IPS DF 6.9 (cell line): ENCODE measurements at places on chromosomes 6 and 20.

GRCh38 chr6:18179770-18180356 lies 24.6 kb downstream of the KDM1B start:
- no peak for DNase-seq

GRCh38 chr20:3312940-3313682 lies 74.1 kb upstream of the SLC4A11 start:
- no peak for DNase-seq

DNA sequence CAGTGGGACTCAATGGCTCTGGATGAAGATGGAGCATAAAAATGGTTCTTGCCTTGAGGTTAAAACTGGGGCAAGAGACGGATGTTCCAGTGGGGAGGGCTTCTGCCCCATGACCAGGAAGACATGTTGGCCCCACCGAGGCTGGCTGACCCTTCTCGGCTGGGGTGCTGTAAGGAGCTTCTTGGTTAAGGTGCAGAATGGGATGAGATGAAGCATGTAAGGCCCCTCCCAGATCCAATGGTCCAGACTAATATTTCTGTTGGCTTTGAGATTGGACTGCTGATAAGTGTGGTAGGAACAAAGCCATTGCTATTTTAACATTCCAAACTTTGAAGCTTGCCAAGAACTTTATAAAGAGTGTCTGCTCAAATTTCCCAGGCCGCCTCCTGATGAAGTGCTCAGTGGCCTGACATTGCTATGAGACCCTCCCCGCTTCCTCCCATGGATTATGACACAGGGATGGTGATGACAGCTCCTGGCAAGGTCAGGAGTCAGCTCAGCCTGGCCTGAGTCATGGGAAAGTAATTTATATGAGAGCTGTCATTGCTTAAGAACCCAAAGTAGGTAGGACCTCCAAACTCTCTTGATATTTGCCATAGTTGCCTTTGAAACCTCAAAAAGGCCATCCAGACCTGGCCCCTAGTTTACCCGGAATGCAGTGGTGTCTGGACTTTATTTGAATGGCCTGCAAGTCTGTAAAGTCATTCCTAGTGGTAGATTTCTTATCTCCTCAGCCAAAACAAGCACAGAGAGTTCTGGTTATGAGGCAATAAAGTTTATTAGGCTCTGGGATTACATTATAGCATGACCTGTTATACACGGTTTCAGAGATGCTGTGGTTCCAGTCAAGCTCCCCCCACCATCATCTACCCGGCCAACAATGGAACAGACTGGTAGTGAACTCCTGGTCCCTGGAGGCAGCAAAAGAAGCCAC lies 55.2 kb downstream of the TGM2 start:
- DNase-seq = no peak

GRCh38 chr6:14673201-14673600 lies 555.6 kb downstream of the CD83 start:
- no peak for DNase-seq

- DNase-seq = no peak
Observed at GRCh38 chr6:108113557-108114519, 39.3 kb upstream of the OSTM1 start.

DNA sequence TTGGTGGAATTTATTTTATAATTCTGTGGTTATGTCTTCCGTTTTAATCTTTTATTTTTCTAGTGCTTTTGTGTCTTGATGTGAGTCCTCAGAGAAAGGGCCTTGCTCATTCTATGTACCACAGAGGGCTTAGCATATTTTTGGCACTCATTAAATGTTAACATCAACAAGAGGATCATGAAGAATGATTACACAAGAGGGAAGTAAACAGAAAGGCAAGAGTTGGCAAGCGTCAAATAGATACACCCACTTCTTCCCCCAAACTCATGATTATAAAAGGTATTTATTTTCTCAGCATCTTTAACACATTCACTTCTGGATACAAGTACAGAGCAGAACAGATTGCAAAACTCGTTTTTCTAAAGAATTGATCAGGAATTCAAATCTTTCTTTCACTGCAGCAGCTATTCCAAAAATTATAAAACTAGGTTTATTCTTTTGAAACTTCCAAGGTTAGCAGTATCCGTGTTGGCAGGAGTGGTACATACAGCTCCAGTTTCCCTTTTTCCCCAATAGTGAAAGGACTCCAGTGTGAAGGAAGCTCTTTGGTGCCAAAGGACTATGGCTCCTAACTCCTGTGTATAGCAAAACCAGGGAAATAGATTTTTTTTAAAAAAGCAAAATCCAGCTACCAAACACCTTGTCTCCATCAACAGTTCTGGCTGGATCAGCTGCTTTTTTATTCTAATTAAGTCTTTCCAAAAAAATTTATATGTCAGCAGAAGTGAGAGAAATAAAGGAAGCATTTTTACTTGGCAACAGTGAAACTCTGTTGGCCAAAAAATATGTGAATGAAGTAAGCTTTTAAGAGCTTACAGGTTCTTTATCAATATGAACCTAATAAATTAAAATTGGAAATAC lies 221.9 kb downstream of the ADGRG6 start:
- no peak for DNase-seq

DNA sequence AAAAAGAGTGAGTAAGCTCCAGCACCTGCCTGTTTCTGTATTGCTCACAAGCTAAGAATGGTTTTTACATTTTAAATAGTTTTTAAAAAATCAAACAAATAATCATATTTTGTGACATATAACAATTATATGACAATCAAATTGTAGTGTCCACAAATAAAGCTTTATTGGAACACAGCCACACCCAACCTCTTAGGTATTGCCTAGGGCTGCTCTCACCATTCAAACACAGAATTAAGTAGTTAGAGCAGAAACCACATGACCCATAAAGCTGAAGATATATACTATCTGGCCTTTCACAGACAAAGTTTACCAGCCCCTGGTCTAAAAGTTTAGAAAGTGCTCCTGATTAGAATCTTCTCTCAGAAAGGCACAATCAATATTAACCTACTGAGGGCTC lies 11.2 kb downstream of the TNFRSF21 start:
- no peak for DNase-seq

GRCh38 chr6:16201706-16202105 lies 36.7 kb upstream of the GMPR start:
- DNase-seq = no peak

- DNase-seq = no peak
Observed at GRCh38 chr6:151060096-151060765, 179.5 kb upstream of the AKAP12 start.

DNA sequence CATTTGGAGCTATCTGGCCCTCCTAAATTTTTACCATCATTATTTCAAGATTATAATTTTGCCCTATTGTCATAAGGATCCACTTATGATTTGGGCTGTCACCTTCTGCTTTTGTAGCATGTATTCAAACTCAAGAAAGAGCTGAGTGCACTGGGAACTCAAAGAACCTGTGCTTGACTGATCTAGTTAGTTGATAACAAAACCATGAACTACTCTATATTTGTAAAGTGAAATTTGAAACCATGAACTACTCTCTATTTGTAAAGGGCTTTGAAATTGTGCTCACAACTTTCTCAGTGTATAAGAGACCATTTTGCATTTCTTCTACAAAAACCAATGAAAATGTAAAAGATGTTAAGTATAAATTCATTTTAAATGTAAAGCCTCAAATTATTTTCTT lies 77.5 kb upstream of the POPDC3 start:
- no peak for DNase-seq

GRCh38 chr20:49484180-49485140 lies 2.0 kb upstream of the KCNB1 start:
- DNase-seq = peak; percentile 57

DNA sequence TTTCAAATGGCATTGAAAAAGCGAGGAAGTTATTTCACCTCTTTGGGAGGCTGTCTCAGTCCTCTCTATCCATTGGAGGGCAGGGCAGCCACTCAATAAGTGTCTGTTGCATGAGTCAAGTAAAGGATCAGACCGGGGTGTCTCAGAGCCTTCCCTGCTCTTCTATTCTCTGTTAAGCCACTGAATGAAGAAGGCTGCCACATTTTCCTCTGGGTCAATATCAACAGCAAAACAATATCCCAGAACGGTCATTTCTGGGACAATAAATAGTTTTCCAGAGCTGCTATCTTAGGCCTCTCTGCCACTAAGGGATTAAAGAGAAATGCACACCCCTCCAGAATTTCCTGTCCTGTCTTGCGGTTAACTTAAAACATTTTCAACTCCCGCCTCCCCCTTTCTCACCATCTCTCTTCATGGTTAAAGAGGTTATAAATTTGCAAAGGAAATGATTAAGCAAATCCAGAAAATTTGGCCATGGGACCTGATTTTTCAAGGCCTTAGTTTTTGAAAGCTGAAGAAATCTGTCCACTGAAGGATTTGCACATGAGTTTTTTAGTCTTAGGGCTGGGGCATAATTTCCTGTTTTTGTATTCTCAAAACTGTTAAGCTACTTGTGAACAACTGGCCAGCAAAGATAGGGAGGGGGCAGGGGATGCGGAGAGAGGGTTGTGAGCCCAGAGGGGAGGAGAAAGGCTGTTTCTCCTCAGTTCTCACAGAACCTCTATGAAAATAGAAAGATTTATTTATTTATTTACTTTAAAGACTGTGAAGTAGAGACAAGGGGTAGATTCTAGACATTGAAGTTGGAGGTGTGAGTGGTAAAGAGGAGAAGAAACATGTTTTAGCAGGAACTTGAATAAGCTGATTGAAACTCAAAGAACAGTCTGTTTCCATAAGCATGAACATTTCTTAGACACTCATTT lies 135.7 kb downstream of the BCAS1 start:
- DNase-seq = no peak

DNA sequence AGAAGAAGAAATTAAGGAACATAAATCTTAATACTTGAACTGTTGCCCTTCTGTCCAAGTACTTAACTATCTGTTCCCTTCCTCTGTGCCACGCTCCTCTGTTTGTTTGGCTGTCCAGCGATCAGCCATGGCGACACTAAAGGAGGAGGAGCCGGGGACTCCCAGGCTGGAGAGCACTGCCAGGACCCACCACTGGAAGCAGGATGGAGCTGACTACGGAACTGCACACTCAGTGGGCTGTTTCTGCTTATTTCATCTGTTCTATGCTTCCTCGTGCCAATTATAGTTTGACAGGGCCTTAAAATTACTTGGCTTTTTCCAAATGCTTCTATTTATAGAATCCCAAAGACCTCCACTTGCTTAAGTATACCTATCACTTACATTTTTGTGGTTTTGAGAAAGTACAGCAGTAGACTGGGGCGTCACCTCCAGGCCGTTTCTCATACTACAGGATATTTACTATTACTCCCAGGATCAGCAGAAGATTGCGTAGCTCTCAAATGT lies 17.1 kb downstream of the IRF4 start:
- DNase-seq = no peak

DNA sequence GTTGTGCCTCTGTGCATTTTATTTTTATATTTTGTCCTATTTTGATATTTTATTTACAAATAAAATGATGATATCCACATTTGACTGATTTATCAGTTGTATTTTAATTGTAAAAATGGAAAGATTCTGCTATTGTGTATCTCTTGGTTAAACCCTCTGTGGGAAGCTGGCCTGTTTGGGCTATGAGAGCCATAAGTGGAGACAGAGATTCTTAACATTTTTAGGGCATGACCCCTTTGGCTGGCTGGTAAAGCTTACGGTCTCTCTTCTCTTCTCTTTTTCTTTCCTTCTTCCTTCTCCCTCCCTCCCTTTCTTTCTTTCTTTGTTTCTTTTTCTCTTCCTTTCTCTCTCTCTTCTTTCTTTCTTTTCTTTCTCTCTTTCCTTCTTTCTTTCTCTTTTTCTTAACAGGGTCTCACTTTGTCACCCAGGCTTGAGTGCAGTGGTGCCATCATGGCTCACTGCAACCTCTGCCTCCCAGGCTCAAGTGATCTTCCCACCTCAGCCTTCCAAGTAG lies 172.3 kb upstream of the CDYL start:
- no peak for DNase-seq

GRCh38 chr6:29596381-29596900 lies 11.5 kb downstream of the OR2H2 start:
- DNase-seq = no peak

DNA sequence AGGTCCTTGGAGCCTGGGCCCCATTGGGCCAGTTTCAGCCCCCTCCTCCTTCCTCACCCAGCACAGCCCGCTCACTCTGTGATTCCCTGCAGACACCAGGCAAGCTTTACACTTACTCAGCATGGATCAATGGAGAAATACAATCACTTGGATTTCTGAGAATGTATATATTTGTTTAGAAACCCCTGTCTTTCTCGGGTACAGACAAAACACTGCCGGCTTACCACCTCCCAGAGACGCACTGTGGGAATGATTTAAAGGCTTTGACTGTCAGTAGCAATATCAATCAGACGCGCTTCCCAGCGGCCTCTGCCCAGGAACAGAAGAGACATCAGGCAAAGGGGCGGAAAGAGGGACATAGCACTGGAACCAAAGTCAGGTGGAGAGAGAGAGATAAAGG lies 186.5 kb downstream of the MAFB start:
- no peak for DNase-seq

DNA sequence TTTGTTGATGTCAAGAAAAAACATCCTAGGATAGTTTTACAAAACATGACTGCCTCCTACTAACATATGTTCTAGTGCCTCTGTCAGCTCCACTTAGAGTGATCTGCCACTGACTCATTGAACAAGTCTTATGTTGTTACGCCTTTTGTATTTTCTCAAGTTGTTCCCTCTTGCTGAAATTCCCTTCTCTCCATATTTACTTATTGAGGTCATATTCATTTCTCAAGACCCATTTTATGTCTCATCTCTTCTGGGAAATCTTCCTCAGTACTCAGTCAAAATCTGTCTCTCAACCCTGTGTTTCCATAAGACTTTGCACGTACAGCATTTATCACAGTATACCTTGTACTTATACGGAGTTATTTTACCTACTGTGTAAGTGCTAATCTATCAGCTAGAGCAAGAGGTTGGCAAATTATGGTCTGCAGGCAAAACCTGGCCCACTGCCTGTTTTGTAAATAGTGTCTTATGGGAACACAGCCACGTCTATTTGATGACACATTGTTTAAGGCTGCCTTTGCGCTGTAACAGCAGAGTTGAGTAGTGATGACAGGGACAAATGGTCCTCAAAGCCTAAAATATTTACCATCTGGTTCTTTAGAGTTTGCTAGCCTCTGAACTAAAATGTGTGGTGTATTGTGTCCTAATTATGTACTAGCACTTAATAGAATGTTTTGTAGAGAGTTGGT lies 83.4 kb downstream of the ADGRB3 start:
- DNase-seq = no peak

- DNase-seq = no peak
Observed at GRCh38 chr20:58328836-58329235, 19.3 kb downstream of the RAB22A start.
